Psoas muscle (tissue), 8 donors: ENCODE measurements at places on chromosomes 12 and 14. TPM values are rescaled to one million over a fixed set of nuclear protein-coding genes. Genes with fewer than 3 reads are reported as not detected.

- no peak overlapping the region for H3K27ac ChIP-seq
- no peaks in the 10 kb centered on the region for H3K27me3 ChIP-seq
- H3K4me3 ChIP-seq = no peak overlapping the region
- no peak for DNase-seq
- H3K36me3 ChIP-seq = no peaks in the 10 kb centered on the region
Observed at GRCh38 chr12:93521225-93522080, 51.0 kb upstream of the SOCS2 start.

- no peaks in the 10 kb centered on the region for H3K4me1 ChIP-seq
- no peaks in the 10 kb centered on the region for H3K36me3 ChIP-seq
- no peaks in the 10 kb centered on the region for H3K27me3 ChIP-seq
- DNase-seq = no peak
Observed at GRCh38 chr12:37546901-37547475, 769.6 kb upstream of the ALG10B start.

The ANO2 gene
- 5.0 TPM for total RNA-seq

The GDF3 gene
- total RNA-seq = not detected

- H3K36me3 ChIP-seq = no peaks in the 10 kb centered on the region
- no peaks in the 10 kb centered on the region for H3K27me3 ChIP-seq
- no peaks in the 10 kb centered on the region for H3K4me1 ChIP-seq
- no peak overlapping the region for H3K4me3 ChIP-seq
Observed at GRCh38 chr14:69269381-69269780, 9.4 kb downstream of the GALNT16 start.

DNA sequence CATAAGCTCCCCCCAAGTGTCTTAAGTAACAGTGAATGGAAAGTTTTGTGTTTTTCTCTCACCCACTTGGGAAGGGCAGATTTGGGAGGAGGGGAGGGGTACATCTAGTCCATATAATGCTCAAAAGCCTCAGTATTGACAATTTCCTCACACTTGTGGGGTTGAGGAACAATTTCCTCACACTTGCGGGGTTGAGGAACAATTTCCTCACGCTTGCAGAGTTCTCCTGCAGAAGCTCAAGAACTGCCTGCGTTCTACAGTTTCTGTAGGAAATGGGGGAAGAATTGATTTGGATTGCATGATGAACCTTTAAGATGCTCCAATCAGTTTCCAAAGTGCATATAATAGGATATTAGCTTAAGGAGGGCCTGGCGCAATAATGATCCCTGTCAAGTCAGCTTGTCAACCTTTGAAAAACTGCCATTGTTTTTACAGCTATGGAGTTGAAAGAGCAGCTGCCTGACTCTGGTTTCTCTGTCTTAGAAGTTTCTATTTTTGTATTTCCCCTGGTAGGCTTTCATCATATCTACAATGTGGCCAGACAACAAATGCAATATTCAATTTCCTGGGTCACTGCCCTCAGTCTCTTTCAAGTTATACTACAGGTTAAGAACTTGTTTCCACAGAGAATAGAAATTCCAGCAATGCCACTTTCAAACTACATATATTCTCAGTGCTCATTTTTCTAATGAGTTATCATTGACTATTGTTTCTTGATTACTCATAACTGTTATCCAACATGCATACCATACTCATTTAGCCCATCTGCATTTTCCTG, 66.5 kb downstream of the PLEKHG7 start:
- H3K27me3 ChIP-seq = no peaks in the 10 kb centered on the region
- peak overlapping the region; percentile 48 for H3K27ac ChIP-seq
- DNase-seq = no peak
- H3K4me3 ChIP-seq = no peak overlapping the region
- H3K36me3 ChIP-seq = no peaks in the 10 kb centered on the region

DNA sequence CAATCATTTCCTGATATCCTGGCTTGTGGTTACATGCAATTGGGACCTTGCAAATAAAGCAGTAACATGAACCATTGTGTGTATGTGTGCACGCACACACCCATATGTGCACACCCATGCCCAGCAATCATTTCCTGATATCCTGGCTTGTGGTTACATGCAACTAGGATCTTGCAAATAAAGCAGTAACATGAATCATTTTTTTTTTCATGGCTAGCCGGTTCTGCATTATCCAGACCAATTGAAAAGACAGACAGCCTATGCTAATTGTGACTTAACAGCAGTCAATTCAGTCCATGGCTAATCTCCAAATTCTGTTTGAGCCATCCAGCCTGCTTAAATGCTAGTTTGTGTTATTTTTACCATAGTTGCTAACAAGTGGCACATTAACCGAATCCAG, 134.3 kb downstream of the TTC7B start:
- no peak overlapping the region for H3K4me3 ChIP-seq
- H3K36me3 ChIP-seq = no peaks in the 10 kb centered on the region
- H3K27me3 ChIP-seq = no peaks in the 10 kb centered on the region
- H3K4me1 ChIP-seq = peaks cover 28% of the 10 kb centered on the region

DNA sequence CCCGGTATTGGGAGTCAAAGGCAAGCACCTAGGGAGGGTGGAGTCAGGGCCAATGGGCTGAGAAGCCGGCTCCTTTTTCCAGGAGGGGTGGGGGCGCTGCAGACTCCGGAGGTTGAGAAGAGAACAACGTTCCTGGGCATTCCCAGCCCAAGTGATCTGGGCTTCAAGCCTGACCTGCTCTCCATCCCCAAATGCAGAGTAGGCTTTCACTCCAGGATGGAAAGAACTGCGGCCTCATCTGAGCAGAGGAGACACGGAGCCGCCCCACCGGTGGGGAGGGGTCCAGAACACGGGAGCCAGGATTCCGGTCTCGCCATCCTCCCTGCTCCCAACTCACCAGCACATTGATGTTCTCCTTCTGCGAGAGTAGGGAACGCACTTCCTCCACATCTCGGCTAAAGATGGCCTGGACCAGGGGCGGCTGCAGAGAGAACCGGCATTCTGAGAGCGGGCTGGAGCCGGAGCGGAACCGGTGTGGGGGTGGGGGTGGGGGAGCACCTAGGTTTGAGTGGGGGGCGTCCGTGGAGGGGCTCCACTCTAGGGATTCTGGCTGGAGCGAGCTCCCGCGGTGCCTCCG, 605 bp downstream of the ANKRD52 start:
- peak overlapping the region; percentile 97 for H3K4me3 ChIP-seq
- H3K36me3 ChIP-seq = peaks cover 44% of the 10 kb centered on the region
- peak overlapping the region; percentile 89 for H3K27ac ChIP-seq
- H3K4me1 ChIP-seq = peaks cover 41% of the 10 kb centered on the region
- no peak for DNase-seq
- H3K27me3 ChIP-seq = no peaks in the 10 kb centered on the region

The ADAM21 gene
- 0.10 TPM for total RNA-seq

The P2RX2 gene
- not detected for total RNA-seq

DNA sequence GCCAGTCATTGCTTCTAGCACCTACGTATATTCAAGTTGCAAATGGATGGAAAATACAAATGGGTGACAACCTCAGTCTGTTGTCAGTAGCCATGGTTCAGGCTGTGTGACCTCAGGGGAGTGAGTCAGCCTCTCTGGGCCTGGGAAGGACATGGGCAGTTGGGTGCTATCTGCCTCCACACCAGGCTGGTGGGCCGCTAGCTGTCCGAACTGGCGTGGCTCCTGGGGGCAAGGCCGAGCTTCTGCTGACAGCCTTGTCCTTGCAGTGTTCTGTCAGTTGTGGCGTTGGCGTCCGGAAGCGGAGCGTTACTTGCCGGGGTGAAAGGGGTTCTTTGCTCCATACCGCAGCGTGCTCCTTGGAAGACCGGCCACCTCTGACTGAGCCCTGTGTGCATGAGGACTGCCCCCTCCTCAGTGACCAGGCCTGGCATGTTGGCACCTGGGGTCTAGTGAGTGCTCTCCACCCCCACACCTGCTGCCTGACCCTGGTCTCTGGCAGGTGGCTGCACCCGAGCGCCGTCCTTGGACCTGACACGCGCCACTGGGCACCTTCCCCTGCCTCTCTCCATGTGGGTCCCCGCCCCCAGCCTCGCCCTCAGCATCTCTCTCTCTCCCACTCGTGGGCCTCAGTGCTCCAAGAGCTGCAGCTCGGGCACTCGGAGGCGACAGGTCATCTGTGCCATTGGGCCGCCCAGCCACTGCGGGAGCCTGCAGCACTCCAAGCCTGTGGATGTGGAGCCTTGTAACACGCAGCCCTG, 17.1 kb downstream of the PAPLN start:
- H3K27ac ChIP-seq = no peak overlapping the region
- H3K27me3 ChIP-seq = no peaks in the 10 kb centered on the region
- H3K36me3 ChIP-seq = no peaks in the 10 kb centered on the region
- DNase-seq = no peak
- no peaks in the 10 kb centered on the region for H3K4me1 ChIP-seq

The DPPA3 gene
- total RNA-seq = not detected

DNA sequence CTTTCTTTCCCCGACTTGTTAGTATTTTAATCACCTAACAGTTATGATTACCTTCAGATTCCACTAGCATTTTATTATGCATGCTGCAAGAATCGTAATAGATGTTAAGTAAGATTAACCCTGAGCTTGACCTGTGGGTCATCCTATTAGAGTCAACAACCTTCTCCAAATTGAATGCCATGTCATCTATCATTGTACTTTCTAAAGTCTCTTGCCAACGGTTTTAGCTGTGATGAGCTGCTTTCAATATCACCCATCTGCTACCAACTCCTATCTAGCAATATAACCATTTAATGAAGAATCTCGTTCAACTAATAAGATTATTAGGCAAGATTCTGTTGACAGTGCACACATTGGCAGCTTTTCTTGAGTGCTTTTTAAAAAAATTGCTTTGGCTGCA, 33.7 kb downstream of the DACT1 start:
- H3K27ac ChIP-seq = no peak overlapping the region
- no peak overlapping the region for H3K4me3 ChIP-seq
- no peak for DNase-seq
- H3K36me3 ChIP-seq = no peaks in the 10 kb centered on the region

GRCh38 chr12:69467366-69467765, 2.8 kb upstream of the FRS2 start:
- DNase-seq = no peak
- no peaks in the 10 kb centered on the region for H3K27me3 ChIP-seq
- H3K4me3 ChIP-seq = no peak overlapping the region
- no peak overlapping the region for H3K27ac ChIP-seq
- no peaks in the 10 kb centered on the region for H3K36me3 ChIP-seq

GRCh38 chr14:36462890-36463289, 57.1 kb downstream of the NKX2-1 start:
- H3K4me3 ChIP-seq = no peak overlapping the region
- no peaks in the 10 kb centered on the region for H3K36me3 ChIP-seq
- H3K27me3 ChIP-seq = no peaks in the 10 kb centered on the region
- no peaks in the 10 kb centered on the region for H3K4me1 ChIP-seq
- no peak for DNase-seq
- H3K27ac ChIP-seq = no peak overlapping the region
